ENCODE measurements at places on chromosomes 7 and 10.

GRCh38 chr10:24897326-24897926 lies 55.0 kb downstream of the PRTFDC1 start:
- DNase-seq: no peak

DNA sequence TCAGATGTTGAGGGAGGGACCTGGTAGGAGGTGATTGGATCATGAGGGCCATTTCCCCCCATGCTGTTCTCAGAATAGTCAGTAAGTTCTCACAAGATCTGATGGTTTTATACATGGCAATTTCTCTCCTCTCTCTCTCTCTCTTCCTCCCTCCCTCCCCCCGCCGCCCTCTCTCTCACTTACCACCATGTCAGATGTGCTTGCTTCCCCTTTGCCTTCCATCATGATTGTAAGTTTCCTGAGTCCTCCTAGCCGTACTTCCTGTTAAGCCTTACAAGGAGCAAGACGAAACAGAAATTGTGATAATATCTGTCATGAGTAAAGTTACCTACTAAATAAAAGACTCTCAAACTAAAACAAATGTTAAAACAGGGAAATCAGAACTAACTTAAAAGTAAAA lies 19.9 kb upstream of the GPR141 start:
- DNase-seq: no peak

- no peak for DNase-seq
These were observed 295.6 kb downstream of the PRKG1 start for GRCh38 chr10:51369903-51370302.

GRCh38 chr7:156514851-156515250 lies 125.7 kb upstream of the RNF32 start:
- DNase-seq: no peak

DNA sequence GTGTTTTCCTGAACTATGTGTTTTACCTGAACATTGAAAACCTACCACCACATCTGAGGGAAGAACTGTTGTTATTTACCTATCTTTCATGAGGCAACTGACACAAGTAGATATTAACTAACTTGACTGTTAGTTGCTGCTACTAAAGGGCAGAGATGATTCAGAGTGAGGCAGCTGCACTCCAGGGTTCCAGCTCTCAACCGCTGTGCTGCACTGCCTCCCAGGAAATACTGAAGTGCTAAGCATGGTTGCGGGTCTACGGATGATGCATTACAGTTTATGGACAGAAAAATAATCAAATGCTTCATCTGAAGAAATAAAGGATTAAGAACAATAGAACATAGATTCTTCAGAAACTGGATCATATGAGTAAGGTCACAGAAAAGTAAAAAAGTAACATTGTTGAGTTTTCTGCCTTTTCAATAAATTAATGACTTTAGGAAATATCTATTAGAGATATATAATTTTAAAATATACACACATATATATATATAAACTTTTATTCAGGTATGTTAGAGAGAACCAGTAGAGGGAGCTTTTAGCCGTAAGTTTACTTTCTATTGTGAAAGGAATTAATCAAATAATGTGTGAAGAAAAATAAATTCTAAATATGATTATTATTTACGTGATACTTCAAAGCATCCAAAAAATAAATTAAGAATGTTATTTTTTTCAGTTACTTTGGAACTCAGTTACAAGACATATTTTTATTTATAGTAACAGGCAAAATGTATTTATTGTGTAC lies 620.0 kb downstream of the CNTNAP2 start:
- DNase-seq: no peak

- DNase-seq: no peak
These were observed 94.5 kb downstream of the ZNF33B start for GRCh38 chr10:42543840-42544372.

DNA sequence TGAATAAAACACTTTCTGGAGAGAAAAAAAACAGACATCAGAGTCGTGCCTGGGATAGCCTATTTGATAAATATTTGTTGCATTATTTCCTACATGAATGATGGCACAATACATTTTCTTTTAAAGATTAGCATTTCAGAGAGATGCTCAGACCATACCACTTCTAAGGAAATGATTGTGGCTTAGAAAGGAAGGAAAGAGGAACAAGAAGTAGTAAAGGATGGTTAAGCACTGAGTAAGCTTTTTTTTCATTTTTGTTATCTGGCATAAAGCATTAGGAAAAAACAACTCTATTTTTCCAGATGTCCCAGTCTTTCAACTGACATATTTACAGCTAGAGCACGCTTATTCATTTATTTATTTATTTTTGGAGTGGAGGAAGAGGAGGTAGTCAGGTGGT lies 258.8 kb upstream of the TEX47 start:
- DNase-seq: no peak

GRCh38 chr10:130109796-130110245 lies 809 bp downstream of the C10orf143 start:
- peak; percentile 36 for DNase-seq

DNA sequence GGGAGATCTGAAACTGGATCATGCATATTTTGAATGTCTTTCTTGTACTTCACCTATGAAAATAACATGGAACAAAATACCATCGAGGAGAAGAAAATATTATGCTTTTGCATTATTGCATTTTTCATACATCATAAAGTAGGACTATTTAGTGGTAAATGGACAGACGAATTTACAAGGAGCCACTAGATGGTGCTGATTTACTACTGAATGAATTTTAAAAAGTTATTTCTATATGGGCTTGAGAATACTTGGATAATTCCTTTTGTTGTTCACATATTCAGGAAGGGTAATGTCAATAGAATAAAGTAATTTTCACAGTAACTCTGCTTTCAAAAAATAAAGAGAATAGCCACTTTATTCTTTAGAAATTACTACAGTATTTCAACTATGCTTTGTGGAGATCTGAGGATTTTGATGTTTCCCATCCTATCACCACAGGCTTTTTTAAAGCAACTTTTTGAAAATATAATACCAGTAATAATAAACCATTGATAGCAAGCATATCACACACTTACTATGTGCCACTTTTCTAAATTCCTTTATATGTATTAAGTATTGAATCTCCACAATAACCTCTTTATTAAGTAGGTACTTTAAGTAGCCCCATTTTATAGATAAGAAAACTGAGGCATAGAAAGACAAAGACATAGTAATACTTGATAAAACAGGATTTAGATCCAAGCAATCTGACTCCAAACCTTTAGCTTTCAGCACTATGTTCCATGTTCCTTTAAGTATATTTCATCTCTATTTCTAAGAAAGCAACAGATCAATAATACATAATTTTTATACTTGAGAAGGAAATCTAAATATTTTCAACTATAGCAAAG lies 38.6 kb downstream of the NEBL start:
- no peak for DNase-seq

DNA sequence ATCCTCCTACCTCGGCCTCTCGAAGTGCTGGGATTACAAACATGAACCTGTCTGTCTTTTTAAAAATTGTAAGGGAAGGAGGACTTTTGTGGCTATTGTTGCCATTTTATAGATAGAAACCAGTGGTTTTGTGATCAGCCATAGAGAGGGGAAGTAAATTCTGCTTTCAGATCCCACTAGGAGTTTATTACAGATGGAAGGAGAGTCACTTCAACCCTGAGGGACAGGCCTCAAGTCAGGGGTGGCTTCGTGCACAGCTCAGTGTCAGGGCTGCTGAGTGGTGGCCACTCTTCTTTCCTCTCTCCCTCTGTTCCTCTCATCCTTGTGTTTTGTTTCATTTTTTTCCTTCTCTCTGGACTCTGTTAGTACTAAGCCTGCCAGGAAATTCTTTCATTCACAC lies 60.8 kb downstream of the OGDH start:
- DNase-seq: no peak

DNA sequence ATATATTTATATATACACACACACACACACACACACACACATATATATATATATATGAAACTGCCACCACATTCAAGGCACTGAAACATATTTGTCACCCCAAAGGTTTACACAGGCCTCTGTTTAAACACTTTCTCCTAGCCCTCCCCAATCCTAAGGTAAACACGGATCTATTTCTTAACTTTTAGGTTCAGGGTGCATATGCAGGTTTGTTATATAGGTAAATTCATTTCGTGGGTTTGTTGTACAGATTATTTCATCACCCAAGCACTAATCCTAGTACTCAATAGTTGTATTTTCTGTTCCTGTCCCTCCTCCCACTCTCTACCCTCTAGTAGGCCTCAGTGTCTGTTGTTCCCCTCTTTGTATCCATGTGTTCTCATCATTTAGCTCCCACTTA lies 305.0 kb downstream of the GPR37 start:
- no peak for DNase-seq

GRCh38 chr7:19247017-19247416 lies 101.8 kb upstream of the FERD3L start:
- no peak for DNase-seq

DNA sequence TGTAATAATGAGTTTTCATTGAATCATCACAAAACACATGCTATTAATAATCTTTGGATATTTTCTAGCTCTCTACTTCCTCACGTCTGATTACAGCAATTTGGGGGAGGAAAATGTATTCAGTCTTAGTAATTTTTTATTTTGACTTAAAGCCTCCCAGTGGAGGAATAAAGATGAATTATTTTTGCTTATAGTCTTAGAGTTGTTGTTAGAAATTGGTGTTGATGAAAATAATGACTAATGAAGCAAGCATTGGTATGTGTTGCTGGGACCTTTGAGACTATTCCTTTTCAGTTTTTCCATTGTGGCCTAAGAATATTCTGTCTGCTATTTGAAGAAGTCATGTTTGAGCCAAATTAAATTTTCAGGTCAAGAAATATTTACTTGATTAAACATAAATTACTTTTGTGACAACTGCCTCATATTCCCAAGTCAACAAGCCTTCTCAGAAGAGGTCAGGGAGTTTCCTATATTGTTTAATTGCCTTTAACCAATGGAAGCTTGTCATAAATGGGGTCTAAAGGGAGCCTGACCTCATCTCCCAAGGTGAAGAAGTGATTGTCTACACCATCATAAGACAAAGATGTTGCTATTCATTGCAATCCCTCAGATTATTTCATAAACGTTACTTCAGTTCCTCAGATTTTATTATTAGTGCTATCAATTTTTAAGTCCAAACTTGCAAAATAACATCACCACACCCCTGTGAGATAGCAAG lies 90.0 kb downstream of the ST7 start:
- no peak for DNase-seq

GRCh38 chr10:76975126-76975525 lies 662.5 kb downstream of the KCNMA1 start:
- no peak for DNase-seq

- DNase-seq: no peak
These were observed 210.9 kb downstream of the INHBA start for GRCh38 chr7:41491883-41492471.

DNA sequence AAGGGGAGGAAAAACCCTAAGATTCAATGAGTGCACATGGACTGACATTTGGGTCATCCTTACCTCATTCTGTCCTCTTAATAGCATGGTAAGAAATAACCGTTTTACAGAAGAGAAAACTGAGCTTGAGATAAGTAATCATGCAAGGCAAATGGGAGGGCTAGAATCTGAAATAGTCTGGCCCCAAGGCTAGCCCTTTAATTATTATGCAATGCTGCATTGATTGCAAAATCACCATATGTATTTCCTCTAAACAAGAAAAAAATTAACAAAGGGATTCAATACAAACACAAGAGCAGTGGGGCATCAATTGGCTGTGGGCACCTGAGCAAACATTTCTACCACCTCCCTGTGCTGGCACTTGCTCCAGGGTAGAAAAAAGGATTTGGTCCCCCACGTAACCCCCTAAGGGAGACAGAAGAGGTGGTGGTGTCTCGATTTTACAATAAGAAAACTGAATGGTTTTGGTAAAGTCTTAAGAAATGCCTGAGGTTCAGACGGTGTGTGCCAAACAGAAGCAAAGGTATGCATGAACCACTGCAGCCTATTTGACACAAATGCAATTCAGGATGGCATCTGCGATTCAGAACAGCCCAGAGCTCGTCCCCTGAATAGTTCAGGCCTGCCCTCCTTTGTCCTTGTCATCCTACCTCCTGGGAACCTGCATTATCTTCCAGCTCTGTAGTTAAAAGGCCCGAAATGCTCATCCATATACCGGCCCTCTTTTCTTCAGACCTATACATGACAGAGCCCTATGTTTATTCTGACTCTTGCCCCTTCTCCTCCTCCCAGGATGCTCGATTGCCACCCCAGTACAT lies 23.6 kb downstream of the PIP4K2A start:
- DNase-seq: no peak

DNA sequence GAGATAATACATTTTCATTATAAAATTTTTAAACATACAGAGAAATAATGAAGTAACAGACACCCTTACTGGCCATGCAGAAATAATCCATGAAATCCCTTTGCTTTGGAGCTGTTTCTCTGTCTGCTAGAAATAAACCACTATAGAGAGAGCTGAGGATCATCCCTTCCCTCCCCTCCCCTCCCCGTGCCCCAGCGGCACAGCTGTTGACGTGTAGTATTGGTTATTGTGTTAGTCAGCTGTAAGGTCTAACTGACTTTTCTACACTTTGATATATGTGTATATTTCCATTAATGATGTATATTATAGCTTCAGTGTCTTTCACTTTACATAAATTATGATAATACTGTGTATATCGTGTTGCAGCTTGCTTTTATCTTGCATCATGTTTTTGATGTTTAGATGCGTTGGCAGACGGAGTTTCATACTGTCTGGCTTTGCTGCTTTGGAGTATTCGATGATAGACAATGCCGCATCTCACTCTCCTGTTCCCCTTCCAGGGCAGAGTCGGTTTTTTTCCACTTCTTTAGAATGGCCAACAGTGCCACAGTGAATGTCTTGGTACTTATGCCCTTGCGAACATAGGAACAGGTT lies 27.4 kb upstream of the GRID1 start:
- DNase-seq: no peak

DNA sequence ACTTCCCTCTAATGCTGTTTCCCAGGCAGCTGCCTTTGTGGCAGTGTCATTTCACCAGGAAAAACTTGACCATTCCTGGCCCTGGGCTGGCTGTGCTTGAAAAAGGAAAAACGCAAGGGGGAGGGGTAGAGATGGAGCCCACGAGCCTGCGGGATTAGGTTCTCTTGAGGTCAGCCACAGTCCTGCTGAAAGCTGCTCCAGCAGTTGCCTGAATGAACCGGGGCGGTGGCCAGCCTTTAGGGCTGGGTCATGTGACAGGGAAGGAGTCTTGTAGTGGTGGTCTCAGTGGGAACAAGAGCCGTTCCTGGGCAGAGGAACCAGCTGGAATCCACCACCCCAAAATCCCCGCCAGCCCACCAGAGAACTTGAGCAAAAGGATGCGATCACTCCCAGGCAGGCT lies 51.2 kb upstream of the LRRC4 start:
- no peak for DNase-seq

GRCh38 chr7:43937444-43937843 lies 11.2 kb downstream of the UBE2D4 start:
- DNase-seq: no peak

- no peak for DNase-seq
These were observed 184.7 kb upstream of the KAT6B start for GRCh38 chr10:74641659-74642058.

GRCh38 chr7:138565451-138566114 lies 105.5 kb downstream of the TRIM24 start:
- DNase-seq: no peak

Data from activated CD8-positive, alpha-beta memory T cell treated with anti-CD3 and anti-CD28 coated beads for 1 hour (primary cell).